ENCODE measurements at places on chromosomes 1 and 21.

GRCh38 chr1:224405604-224405970 is 29.0 kb downstream of the WDR26 start:
- no peak for DNase-seq

DNA sequence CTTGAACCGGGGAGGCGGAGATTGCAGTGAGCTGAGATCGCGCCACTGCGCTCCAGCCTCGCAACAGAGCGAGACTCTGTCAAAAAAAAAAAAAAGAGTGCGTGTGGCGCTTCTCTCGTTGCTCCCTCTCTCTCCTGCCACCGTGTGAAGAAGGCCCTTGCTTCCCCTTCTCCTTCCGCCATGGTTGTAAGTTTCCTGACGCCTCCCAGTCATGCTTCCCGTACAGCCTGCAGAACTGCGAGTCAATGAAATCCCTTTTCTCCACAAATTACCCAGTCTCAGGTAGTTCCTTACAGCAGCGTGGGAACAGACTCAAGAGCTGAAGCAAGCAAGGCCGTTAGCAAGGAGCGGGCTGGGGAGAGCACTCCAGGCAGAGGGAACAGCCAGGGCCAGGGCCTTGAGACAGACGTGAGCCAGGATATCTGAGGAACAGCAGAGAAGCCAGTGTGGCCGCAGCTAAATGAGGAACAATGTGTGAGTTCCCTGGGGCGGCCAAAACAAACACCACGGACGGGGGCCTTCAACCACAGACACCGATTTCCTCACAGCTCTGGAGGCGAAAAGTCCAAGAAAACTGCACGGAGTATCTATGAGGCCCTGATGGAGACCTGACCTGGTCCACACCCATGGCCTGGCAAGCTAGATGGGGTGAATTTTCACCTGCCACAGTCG is 54.2 kb upstream of the ETS2 start:
- DNase-seq = no peak

DNA sequence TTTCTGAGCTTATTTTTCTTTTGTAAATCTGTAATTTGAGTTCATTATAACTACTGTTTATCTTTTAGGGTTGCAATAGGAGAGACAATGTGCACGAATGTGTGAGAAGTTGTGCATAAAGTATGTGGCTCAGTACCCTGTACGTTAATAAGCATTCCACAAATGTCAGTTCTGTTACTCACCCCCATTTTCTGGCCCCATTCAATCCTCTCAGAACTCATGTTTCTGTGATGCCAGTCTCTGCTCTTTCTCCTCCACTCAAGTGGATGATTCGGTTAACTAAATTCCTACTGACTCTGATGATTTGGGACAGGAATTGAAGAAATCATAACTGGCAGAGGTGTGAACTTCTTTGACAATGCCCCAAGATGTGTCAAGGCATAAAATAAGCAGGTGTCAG is 10.2 kb upstream of the DMRTB1 start:
- no peak for DNase-seq

GRCh38 chr1:227926216-227926791 is 21.4 kb downstream of the WNT9A start:
- no peak for DNase-seq

DNA sequence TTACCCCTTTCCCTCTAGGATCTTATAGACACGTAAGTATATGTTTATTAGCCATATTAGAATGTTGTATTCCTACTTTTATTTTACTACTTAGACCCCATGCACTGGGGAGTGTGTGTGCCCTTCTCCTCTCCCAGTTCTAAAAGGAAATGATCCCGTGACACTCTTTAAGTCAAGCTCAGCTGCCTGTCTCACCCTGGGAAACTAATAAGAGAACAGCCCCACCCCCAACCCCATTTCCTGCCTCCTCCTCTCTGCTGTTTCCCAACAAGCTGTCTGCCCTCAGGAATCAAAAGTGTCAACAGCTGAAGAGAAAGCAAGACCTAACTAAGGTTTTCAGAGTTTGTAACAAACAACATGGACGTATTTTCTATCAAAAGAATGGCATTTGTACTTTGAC is 92.6 kb upstream of the VAV3 start:
- DNase-seq = no peak

DNA sequence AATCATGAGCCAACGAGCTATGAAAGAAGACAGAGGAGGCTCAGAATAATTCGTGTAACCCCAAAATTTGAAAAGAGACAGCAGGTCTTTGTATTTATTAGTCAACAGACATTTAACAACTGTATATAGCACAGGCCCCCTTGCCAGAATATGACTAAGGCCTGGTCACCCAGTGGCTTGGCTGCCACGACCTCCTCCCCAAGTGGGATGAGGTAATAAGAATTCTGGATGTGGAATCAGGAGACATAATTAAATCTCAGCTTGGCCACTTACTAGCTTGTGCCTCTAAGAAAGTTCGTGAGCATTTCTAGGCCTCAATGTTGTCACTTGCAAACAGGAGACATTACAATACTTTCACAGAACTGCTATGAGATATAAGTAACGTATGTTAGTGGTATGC is 134.2 kb upstream of the TNFSF4 start:
- no peak for DNase-seq

DNA sequence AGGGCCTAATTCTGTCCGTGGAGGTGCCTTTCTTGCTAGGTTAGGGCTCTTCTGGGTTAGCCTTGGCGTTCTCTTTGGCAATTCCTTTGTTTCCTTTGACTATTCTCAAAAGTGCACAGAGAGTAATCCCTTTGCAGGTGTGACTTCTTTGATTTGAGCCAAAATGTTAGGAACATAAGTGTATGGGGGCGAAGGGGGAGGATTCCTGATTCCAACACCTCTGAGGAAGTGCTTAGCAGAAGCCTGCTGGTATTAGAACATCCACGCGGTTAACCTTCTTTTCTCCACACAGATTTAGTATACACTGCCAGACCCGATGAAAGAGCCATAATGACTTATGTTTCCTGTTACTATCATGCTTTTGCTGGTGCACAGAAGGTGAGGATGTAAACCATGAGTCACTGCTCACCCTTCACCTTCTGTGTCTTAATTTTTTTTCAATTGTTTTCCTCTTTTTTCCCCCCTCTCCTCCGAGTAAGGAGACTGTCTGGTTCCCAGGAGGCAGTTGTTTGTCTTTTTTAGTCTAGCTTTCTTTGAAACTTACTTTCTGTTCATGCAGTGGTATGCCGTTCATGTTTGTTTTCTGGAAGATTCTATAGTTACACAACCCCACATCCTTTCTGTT is 48.0 kb downstream of the ACTN2 start:
- no peak for DNase-seq

DNA sequence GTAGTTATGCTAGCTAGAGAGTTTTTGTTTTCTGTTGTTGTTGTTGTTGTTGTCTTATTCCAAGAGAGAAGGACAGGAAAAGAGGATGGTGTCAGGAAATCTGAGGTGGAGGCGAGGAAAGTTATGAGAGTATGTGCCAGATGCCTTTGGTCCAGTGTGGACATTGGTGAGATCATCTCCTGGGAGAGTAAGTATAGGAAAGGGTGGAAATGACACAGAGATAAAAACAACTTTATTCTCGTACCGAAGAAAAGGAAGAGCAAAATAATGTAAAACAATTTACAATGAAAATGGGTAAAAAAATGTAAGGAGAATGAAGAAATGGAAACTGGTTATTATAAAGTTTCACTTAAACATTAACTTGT is 97.4 kb upstream of the ADGRL2 start:
- no peak for DNase-seq

Measured in stimulated activated CD8-positive, alpha-beta memory T cell treated with anti-CD3 and anti-CD28 coated beads, Interleukin-7, amount 100 ng/mL, for 1 hour (primary cell).